Forelimb muscle (tissue), 1 donor: ENCODE measurements at places on chromosomes 7 and 10. TPM values are rescaled to one million over a fixed set of nuclear protein-coding genes. Genes with fewer than 3 reads are reported as not detected.

The RNLS gene
- polyA plus RNA-seq: 2.1 TPM

The NEBL gene
- 0.96 TPM for polyA plus RNA-seq

The PNLIP gene
- polyA plus RNA-seq: not detected

The PHKG1 gene
- polyA plus RNA-seq: 41.5 TPM

The PAPOLB gene
- polyA plus RNA-seq: 0.05 TPM

The ZNF239 gene
- 6.6 TPM for polyA plus RNA-seq

The SORCS1 gene
- polyA plus RNA-seq: 5.1 TPM

The ABLIM1 gene
- polyA plus RNA-seq: 44.3 TPM

The CCDC3 gene
- 14.6 TPM for polyA plus RNA-seq

The AP4M1 gene
- 22.0 TPM for polyA plus RNA-seq

The AKR1C8 gene
- not detected for polyA plus RNA-seq

The NRAP gene
- polyA plus RNA-seq: 31.5 TPM

The NPTX2 gene
- 7.4 TPM for polyA plus RNA-seq

The LRRC17 gene
- 28.5 TPM for polyA plus RNA-seq

The PGAM2 gene
- polyA plus RNA-seq: 366 TPM

The MCMBP gene
- polyA plus RNA-seq: 33.6 TPM

The TSPAN12 gene
- 67.6 TPM for polyA plus RNA-seq

The CTNNA3 gene
- polyA plus RNA-seq: 12.6 TPM

The ERVW-1 gene
- polyA plus RNA-seq: 1.4 TPM

The DLG5 gene
- polyA plus RNA-seq: 20.6 TPM

The MACC1 gene
- polyA plus RNA-seq: 0.04 TPM

The SOSTDC1 gene
- polyA plus RNA-seq: 10.2 TPM
